CD8-positive, alpha-beta memory T cell (primary cell): ENCODE measurements at places on chromosomes 2 and 18. TPM values are rescaled to one million over a fixed set of nuclear protein-coding genes. Genes with fewer than 3 reads are reported as not detected.

GRCh38 chr2:236633219-236633570 is 63.6 kb downstream of the ACKR3 start:
- no peak for DNase-seq
- H3K4me1 ChIP-seq = no peaks in the 10 kb centered on the region
- H3K4me3 ChIP-seq = no peak overlapping the region
- H3K36me3 ChIP-seq = no peaks in the 10 kb centered on the region
- H3K27ac ChIP-seq = no peak overlapping the region

GRCh38 chr2:171316755-171317337 is 116.9 kb downstream of the METTL8 start:
- no peak overlapping the region for H3K4me3 ChIP-seq
- DNase-seq = no peak
- peaks cover 15% of the 10 kb centered on the region for H3K4me1 ChIP-seq
- no peaks in the 10 kb centered on the region for H3K27me3 ChIP-seq

DNA sequence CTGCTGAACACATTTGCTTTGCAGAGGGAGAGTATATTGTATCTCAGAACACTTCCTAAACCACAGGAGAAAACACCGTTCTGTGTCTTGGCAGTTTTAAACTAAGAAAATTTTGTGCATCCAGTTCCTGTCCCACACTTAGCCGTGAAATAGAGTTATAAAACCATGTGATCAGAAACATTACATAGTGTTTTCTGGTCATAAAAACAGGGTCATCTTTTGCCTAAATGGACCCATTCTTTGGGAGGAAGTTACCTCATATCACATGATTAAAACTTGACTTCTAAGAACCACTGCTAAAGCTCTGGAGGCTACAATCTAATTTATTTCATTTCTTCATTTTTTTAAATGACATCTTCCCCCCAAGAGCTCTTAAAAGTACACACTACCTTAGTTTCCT is 138.7 kb downstream of the PAX3 start:
- no peaks in the 10 kb centered on the region for H3K36me3 ChIP-seq
- H3K27me3 ChIP-seq = no peaks in the 10 kb centered on the region
- no peak overlapping the region for H3K4me3 ChIP-seq
- no peaks in the 10 kb centered on the region for H3K4me1 ChIP-seq
- DNase-seq = no peak
- no peak overlapping the region for H3K27ac ChIP-seq

GRCh38 chr2:187900021-187900420 is 345.8 kb upstream of the TFPI start:
- no peaks in the 10 kb centered on the region for H3K36me3 ChIP-seq
- H3K27ac ChIP-seq = no peak overlapping the region
- no peak overlapping the region for H3K4me3 ChIP-seq
- H3K4me1 ChIP-seq = no peaks in the 10 kb centered on the region

DNA sequence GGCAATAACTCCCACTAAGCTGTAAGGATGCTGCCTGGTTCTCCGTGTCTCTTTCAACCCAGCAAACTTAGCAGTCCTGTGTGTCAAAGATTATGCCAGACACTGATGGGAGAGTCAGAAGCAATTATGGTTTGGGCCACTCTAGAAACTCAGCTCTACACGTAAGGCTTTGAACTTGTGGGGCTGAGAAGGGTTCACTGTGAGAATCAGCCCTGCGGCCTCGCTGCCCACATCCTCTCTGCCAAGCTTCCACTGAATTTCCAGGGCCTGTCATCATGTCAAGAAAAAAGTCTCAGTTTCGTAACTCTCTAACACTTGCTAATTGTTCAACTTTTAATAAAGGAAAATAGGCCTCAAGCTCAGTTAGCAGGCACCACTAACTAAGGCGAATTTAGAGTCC is 308.8 kb upstream of the LYPD1 start:
- H3K4me1 ChIP-seq = no peaks in the 10 kb centered on the region
- no peaks in the 10 kb centered on the region for H3K27me3 ChIP-seq
- no peak for DNase-seq
- no peaks in the 10 kb centered on the region for H3K36me3 ChIP-seq
- H3K27ac ChIP-seq = no peak overlapping the region

- H3K27me3 ChIP-seq = no peaks in the 10 kb centered on the region
- H3K27ac ChIP-seq = no peak overlapping the region
- no peak for DNase-seq
- no peaks in the 10 kb centered on the region for H3K4me1 ChIP-seq
These were observed 142.2 kb upstream of the PXDN start for GRCh38 chr2:1886405-1886992.

DNA sequence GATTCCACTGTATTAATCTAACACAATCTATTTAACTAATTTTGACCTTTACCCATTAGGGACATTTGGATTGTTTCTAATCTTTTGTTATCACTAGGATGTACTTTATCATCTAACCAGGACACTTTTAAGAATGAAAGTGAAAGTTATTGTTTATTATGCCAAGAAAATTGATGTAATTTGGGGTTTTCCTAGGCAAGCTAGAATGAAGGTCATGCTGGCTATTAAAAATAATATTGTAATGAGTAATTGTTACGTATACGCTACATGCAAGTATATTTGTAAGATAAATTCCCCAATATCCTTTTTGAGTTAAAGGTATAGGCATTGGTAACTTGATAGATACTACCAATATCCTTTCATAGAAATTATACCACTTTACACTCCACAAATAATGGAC is 74.6 kb downstream of the COL5A2 start:
- DNase-seq = no peak
- no peaks in the 10 kb centered on the region for H3K4me1 ChIP-seq
- no peak overlapping the region for H3K27ac ChIP-seq
- H3K36me3 ChIP-seq = no peaks in the 10 kb centered on the region
- H3K27me3 ChIP-seq = no peaks in the 10 kb centered on the region

GRCh38 chr2:223896833-223897311 is 48.3 kb downstream of the WDFY1 start:
- no peak for DNase-seq
- H3K27me3 ChIP-seq = no peaks in the 10 kb centered on the region
- peaks cover 28% of the 10 kb centered on the region for H3K36me3 ChIP-seq
- H3K4me3 ChIP-seq = no peak overlapping the region
- no peaks in the 10 kb centered on the region for H3K4me1 ChIP-seq
- no peak overlapping the region for H3K27ac ChIP-seq

DNA sequence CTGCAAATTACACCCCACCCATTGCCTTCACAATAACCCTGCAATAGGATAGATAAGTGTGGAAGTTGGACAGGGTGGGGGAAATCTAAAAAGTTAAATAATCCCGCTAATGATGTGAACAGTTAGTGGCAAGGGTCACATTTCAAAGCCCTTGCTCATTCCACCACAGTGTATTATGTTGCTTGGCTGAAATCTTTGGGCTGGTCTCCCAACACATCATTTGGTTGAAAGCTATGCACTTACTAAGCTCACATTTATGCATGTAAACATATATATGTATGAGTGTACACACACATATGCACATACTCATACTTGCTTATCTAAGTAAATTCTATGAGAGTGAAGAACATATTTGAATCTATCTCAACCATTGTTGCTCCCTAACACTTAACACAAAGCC is 197.8 kb downstream of the RDH14 start:
- no peak overlapping the region for H3K4me3 ChIP-seq
- H3K36me3 ChIP-seq = no peaks in the 10 kb centered on the region
- DNase-seq = no peak
- no peak overlapping the region for H3K27ac ChIP-seq

DNA sequence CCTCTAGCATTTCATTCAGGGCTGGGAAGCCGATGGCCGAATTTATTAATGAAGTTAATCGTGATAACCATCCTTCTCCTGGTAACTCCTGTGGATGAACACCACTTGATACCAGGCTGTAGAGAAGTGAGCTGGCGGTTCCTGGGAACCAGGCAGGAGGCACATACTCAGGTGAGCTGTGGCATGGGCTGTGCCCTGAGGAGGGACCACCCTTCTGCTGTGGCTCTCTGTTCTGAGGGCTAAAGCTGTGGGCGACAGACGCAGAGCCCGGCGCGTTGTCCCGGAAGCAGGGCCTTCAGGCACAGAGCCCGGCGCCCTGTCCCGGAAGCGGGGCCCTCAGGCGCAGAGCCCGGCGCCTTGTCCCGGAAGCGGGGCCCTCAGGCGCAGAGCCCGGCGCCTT is 462.3 kb upstream of the SALL3 start:
- H3K4me3 ChIP-seq = no peak overlapping the region
- H3K27me3 ChIP-seq = no peaks in the 10 kb centered on the region
- H3K36me3 ChIP-seq = no peaks in the 10 kb centered on the region
- no peak overlapping the region for H3K27ac ChIP-seq
- H3K4me1 ChIP-seq = no peaks in the 10 kb centered on the region
- no peak for DNase-seq

DNA sequence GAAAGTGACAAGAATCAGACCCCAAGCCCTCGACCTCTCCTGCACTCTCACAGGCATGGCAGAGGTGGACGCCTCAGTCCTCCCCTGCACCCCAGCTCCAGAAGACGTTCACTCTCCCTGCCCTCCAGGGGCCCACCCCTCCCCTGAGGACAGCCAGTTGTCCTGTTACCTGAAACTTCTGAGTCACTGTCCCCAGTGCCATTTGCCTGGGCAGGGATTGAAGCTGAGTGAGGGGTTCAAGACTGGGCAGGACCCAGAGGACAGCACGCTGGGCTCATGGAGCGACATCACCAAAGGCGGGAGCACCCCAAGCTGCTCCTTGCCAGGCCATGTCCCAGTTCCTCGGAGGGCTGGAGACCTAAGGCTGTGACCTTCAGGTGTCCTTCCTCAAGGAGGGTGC is 34.2 kb upstream of the COL6A3 start:
- H3K4me3 ChIP-seq = no peak overlapping the region
- no peaks in the 10 kb centered on the region for H3K4me1 ChIP-seq
- no peak for DNase-seq

The PHLPP1 gene
- total RNA-seq = 13.5 TPM

The FEV gene
- total RNA-seq = not detected

The MYO7B gene
- not detected for total RNA-seq

The ARHGEF4 gene
- 1.2 TPM for total RNA-seq

The ZEB2 gene
- 35.8 TPM for total RNA-seq

The MAT2A gene
- total RNA-seq = 371 TPM

The IAH1 gene
- total RNA-seq = 79.1 TPM

The GAREM2 gene
- total RNA-seq = 3.2 TPM
